HS-5 (cell line): ENCODE measurements at places on chromosomes 13 and 19.
A peak's percentile ranks its signal among the peaks of the same experiment; 100 is the strongest.

GRCh38 chr19:54480051-54480450 is 7.0 kb upstream of the CDC42EP5 start:
- no peak for DNase-seq

DNA sequence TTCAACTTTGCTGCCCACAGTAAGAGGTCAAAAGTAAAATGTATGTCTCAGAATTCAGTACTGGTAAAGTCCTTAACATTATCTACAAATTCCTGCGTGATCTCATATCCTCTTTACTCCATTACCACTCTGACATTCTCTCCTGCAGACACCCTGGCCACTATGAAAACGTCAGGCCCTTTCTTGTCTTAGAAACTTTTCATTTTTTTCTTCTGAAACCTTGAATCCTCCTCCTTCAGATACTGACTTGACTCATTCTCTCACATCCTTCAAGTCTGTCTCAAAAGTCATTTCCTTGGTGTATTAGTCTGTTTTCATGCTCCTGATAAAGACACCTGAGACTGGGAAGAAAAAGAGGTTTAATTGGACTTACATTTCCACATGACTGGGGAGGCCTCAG is 262.3 kb downstream of the POU4F1 start:
- no peak for DNase-seq

- DNase-seq: no peak
These were observed 6.4 kb upstream of the FOXO1 start for GRCh38 chr13:40672765-40673397.

DNA sequence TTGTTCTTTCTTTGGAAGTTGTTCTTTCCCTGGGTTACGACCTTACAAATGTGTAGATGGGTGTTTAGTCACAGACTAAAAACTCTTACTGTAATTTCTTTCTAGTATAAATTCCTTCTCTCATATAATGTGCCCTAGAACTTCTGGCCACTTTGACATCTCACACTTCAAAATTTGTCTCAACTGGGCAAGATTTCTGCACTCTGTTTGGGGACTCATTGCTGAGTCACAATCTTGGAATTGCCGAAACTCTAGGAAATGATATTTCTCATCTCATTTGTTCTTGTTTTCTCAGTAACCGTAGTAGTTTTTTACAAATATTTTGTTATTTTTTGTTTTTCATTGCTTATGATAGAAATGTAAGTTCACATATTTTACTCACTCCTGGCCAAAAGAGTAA is 2523.2 kb upstream of the PCDH20 start:
- DNase-seq: no peak

- no peak for DNase-seq
These were observed 9.6 kb upstream of the SLITRK6 start for GRCh38 chr13:85808811-85809210.

DNA sequence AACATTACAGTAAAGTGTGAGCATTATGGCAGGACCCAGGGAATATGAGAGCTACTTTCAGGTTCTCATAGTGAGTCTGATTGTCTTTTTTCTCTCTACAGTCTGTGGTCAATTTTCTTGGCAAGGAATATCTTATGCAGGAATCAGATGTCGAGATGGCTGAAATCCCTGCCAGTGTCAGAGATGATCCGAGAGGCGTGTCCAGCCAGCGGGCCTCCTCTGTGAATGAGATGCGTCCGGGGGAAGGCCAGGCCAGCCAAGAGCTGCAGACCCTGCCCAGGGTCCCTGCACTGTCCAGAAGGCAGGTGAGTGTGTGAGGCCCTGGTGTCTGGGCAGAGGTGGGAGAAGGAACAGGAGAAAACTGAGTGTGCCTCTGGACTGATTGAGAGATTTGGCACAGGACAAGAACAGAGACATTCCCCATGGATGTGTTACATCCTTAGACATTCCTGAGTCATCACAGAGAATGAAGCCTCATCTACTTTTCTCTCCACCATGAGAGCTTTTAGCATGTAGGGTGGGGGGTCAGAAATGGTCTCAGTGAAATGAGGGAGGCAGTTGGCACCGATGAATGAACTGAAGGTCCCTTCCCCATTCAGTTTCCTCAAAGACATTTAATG is 27.3 kb upstream of the EDDM13 start:
- peak; percentile 41 for DNase-seq
